ENCODE measurements at places on chromosomes 13 and 19. TPM values are rescaled to one million over a fixed set of nuclear protein-coding genes. Genes with fewer than 3 reads are reported as not detected.

DNA sequence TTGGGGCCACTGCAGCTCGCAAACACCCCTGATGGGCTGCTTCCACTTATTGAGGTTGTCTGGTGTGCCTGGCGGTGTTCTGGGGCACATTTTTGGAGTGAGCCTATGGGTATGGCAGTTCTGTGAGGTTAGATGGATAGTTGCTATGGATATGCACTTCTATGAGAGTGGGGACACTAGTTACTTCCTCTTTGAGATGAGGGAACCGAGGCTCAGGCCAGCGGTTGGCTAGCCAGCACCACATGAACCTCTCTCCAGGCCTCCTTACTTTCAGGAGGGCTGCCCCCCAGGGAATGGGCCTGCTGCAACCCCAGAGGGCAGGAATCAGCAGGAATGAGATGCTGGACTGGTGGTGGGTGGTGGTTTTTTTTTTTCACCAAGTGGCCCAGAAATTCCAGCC is 13.5 kb upstream of the PRR19 start:
- DNase-seq, result no peak

Gene WDR62
- 1.6 TPM for total RNA-seq

Gene CLEC17A
- total RNA-seq, result 0.34 TPM

Gene CILP2
- 0.09 TPM for total RNA-seq

GRCh38 chr13:84126671-84127171 is 244.4 kb upstream of the SLITRK1 start:
- DNase-seq, result no peak

- no peak for DNase-seq
Measured at GRCh38 chr19:43747557-43748204, 7.1 kb downstream of the SMG9 start.

- no peak for DNase-seq
Measured at GRCh38 chr13:96065849-96066248, 12.6 kb upstream of the UGGT2 start.

GRCh38 chr13:82766732-82767321 is 1115.4 kb downstream of the SLITRK1 start:
- DNase-seq, result no peak

Gene ZSCAN4
- total RNA-seq, result not detected
